ENCODE measurements at places on chromosomes 7 and 10.

DNA sequence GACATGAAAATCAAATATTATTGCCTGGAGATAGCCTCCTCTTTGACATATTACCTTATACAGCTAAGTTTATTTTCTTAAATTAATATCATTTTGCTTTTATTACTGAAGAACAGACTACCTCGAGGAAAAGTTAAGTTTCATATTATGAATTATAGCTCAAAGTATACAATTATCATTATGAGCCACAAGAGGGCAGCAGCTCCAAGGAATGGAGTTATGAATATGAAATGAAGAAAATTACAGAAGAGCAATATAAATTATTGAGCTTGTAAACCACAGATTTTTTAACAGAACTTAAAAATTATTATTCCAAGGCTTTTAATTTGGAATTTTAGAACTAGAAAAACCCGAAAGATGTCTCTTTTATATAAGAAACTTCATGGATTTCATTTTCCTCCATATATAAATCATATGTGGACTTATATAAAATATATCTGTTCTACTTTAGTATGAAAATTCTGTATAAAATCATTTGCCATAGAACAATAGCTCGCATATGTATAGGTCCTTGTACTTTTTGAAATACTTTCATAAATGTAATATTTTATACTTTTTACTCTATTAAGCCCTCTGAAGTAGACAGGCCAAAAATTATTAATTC is 40.1 kb downstream of the IQUB start:
- H3K4me1 ChIP-seq: no peaks in the 10 kb centered on the region
- no peak overlapping the region for H3K27ac ChIP-seq
- DNase-seq: no peak
- H3K27me3 ChIP-seq: no peaks in the 10 kb centered on the region
- H3K36me3 ChIP-seq: no peaks in the 10 kb centered on the region
- H3K4me3 ChIP-seq: no peak overlapping the region

GRCh38 chr7:158479021-158479663 is 108.5 kb downstream of the PTPRN2 start:
- no peaks in the 10 kb centered on the region for H3K4me1 ChIP-seq
- H3K4me3 ChIP-seq: no peak overlapping the region
- no peaks in the 10 kb centered on the region for H3K36me3 ChIP-seq
- no peak overlapping the region for H3K27ac ChIP-seq

- H3K4me3 ChIP-seq: no peak overlapping the region
- no peaks in the 10 kb centered on the region for H3K4me1 ChIP-seq
- no peak overlapping the region for H3K27ac ChIP-seq
- H3K36me3 ChIP-seq: no peaks in the 10 kb centered on the region
- DNase-seq: no peak
- no peaks in the 10 kb centered on the region for H3K27me3 ChIP-seq
Observed at GRCh38 chr7:999941-1000935, 17.3 kb downstream of the CYP2W1 start.

GRCh38 chr10:70319824-70320223 is 36.0 kb upstream of the NPFFR1 start:
- no peaks in the 10 kb centered on the region for H3K27me3 ChIP-seq
- H3K4me1 ChIP-seq: no peaks in the 10 kb centered on the region
- no peak overlapping the region for H3K4me3 ChIP-seq
- H3K36me3 ChIP-seq: no peaks in the 10 kb centered on the region
- no peak overlapping the region for H3K27ac ChIP-seq

GRCh38 chr10:21130108-21130507 is 233.0 kb upstream of the NEBL start:
- DNase-seq: no peak
- H3K4me3 ChIP-seq: no peak overlapping the region
- H3K4me1 ChIP-seq: no peaks in the 10 kb centered on the region
- no peak overlapping the region for H3K27ac ChIP-seq
- H3K27me3 ChIP-seq: no peaks in the 10 kb centered on the region

- peaks cover 21% of the 10 kb centered on the region for H3K4me1 ChIP-seq
- DNase-seq: no peak
- no peak overlapping the region for H3K4me3 ChIP-seq
- H3K36me3 ChIP-seq: no peaks in the 10 kb centered on the region
Observed at GRCh38 chr10:100725869-100726426, 19.4 kb upstream of the PAX2 start.

DNA sequence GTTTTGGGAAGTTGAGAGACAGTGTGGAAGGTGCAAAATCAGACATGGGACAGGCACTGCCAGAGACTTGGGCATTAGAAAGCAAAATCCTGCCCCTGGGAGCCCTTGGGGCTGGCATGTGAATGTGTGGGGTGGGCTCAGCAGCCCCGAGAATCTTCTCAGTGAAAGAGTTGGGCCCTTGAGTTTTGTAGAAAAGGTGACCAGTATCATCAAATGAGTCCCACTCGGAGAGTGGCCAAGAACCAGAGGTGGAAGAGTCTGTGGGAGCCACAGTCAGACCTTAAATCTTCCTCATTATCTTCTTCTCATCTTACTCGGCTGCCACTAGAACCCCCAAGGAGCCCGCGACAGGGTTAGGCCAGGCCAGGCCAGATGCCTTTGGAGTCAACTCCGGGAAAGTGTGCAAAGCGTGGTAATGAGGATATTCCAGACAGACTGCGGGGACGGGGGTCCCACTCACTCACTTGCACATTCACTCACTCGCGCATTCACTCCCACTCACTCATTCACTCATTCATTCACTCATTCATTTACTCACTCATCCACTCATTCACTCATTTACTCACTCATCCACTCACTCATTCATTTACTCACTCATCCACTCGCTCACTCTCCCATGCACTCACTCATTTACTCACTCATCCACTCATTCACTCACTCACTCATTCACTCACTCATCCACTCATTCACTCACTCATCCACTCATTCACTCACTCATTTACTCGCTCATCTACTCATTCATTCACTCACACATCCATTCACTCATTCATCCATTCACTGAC is 74.9 kb downstream of the CARD11 start:
- peak; percentile 11 for DNase-seq
- H3K27me3 ChIP-seq: no peaks in the 10 kb centered on the region
- H3K27ac ChIP-seq: no peak overlapping the region

GRCh38 chr10:86419101-86419500 is 52.5 kb upstream of the GRID1 start:
- no peaks in the 10 kb centered on the region for H3K27me3 ChIP-seq
- H3K4me3 ChIP-seq: no peak overlapping the region
- H3K27ac ChIP-seq: no peak overlapping the region

- H3K4me3 ChIP-seq: peak overlapping the region; percentile 26
- no peaks in the 10 kb centered on the region for H3K27me3 ChIP-seq
- peak overlapping the region; percentile 57 for H3K27ac ChIP-seq
- H3K36me3 ChIP-seq: no peaks in the 10 kb centered on the region
Observed at GRCh38 chr7:151013733-151014497, 10.4 kb downstream of the ATG9B start.

- no peaks in the 10 kb centered on the region for H3K4me1 ChIP-seq
- no peak overlapping the region for H3K4me3 ChIP-seq
- H3K27ac ChIP-seq: no peak overlapping the region
- H3K36me3 ChIP-seq: no peaks in the 10 kb centered on the region
Observed at GRCh38 chr10:47035819-47036337, 124.7 kb downstream of the PTPN20 start.

- no peak overlapping the region for H3K27ac ChIP-seq
- peak; percentile 62 for DNase-seq
- H3K4me1 ChIP-seq: no peaks in the 10 kb centered on the region
Observed at GRCh38 chr7:129271500-129272355, 46.9 kb downstream of the AHCYL2 start.

DNA sequence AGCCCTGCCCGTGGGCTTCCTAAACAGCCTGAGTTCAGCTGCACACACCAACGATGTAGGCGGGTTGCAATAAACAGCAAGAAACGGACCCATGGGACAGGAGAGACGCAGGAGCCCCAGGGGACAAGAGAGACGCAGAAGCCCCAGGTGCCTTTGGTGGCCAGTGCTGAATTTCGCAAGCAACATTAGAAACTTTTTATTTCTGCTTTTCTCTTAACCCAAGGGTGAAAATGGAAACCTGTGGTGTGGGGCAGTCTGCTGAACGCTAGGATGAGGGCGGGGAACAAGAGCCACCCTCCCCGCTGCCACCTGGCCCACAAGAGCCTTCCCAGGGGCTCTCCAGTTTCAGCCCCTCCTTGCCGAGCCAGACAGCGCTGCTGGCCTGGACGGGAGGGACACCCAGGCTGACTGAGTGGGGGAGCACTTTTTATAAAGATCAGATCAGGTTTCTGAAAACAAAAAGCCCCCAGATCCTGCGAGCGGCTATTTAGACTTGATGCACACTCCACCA is 20.0 kb upstream of the GPR146 start:
- peak; percentile 81 for DNase-seq
- H3K4me3 ChIP-seq: no peak overlapping the region
- no peaks in the 10 kb centered on the region for H3K27me3 ChIP-seq

GRCh38 chr7:128084896-128085608 is 53.8 kb upstream of the LRRC4 start:
- H3K4me1 ChIP-seq: no peaks in the 10 kb centered on the region
- no peaks in the 10 kb centered on the region for H3K27me3 ChIP-seq
- no peak overlapping the region for H3K4me3 ChIP-seq
- no peak for DNase-seq
- peaks cover 48% of the 10 kb centered on the region for H3K36me3 ChIP-seq

DNA sequence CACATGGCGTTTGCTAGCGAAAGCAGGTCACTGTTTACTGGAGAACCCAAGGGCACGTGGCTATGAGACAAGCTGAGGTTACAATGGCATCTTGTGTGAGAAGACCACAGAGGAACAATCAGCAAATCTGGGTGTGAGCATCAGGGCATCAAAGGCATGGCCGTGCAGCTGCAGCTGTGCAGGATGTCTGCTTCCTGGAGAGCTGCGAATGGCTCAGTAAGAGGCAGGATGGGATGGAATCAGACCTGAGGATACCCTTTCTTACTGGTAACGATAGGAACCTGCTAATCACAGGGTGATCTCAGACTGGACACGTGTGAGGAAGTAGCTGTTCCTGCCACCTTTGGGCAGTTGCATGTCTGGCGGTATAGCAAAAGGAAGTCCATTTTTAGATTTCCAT is 119.5 kb downstream of the RNF216 start:
- no peak for DNase-seq
- H3K4me3 ChIP-seq: no peak overlapping the region

DNA sequence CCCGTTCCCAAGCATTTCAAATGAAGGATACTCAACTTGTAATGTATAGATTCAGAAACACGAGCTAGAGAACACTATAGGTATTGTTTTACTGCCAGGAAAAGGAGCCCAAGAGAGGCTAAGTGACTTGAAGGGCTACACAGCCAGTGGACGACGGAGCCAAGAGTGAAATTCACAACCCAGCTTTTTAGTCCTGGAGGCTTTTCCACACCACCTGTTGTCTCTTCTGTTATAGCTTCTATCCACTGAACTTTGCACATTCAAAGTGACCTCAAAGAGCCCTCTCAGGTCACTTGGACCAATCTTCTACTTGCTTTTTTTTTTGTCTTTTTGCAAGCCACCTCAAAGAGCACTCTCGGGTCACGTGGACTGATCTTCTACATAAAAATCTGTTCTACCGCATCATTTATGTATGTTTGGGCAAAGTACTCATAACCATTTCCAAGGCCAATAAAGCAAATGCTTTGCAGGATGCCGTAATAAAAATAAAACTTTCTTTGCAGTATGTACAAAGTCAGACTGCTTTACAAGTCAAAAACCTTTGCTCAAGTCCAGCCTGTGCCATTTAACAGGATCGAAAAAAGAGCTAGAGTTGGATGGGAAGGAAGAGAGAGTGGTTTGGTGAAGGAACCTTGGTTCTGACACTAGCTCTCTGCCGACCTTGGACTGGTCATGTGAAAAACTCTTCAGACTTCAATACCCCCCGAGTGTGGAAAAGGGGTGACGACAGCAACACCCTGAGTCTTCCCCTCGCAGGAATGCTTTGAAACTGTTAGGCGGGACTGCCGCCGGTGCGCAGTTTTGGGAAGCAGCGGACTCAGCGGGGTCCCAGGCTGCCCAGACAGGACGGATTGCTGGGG is 821 bp downstream of the SLC35B4 start:
- H3K36me3 ChIP-seq: no peaks in the 10 kb centered on the region
- H3K4me1 ChIP-seq: no peaks in the 10 kb centered on the region
- peak overlapping the region; percentile 88 for H3K4me3 ChIP-seq
- no peak for DNase-seq
- H3K27ac ChIP-seq: peak overlapping the region; percentile 77
- H3K27me3 ChIP-seq: no peaks in the 10 kb centered on the region

DNA sequence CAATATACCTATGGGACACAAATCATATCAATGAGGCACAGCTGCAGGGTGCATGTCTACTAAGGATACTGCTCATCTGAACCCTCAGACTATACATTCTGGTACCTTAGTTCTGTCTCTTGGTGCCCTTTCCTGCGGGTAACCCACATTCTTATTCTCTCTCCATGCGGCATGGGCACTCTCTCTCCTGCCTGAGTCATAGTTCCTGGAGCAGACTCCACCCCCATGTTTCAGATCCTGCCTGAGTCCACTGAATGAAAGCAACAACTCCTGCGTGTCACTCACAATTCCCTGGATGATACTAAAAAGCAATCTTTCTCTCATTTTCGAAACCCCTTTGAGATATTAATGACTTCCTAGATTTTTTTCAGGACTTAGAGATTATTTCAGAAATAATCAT is 653.1 kb upstream of the C7orf33 start:
- no peak overlapping the region for H3K4me3 ChIP-seq
- H3K27me3 ChIP-seq: no peaks in the 10 kb centered on the region
- H3K4me1 ChIP-seq: no peaks in the 10 kb centered on the region

- H3K27ac ChIP-seq: no peak overlapping the region
- H3K4me1 ChIP-seq: no peaks in the 10 kb centered on the region
- no peak overlapping the region for H3K4me3 ChIP-seq
Observed at GRCh38 chr10:19498393-19499290, 317.6 kb upstream of the PLXDC2 start.

- no peak overlapping the region for H3K4me3 ChIP-seq
- no peaks in the 10 kb centered on the region for H3K4me1 ChIP-seq
- no peaks in the 10 kb centered on the region for H3K27me3 ChIP-seq
- H3K27ac ChIP-seq: no peak overlapping the region
Observed at GRCh38 chr10:3898821-3899220, 113.8 kb upstream of the KLF6 start.

- H3K4me1 ChIP-seq: no peaks in the 10 kb centered on the region
- no peaks in the 10 kb centered on the region for H3K27me3 ChIP-seq
- H3K4me3 ChIP-seq: no peak overlapping the region
Observed at GRCh38 chr10:24929056-24929544, 23.3 kb downstream of the PRTFDC1 start.

GRCh38 chr10:45373003-45373575 is 927 bp upstream of the ALOX5 start:
- peak overlapping the region; percentile 59 for H3K4me3 ChIP-seq
- H3K27ac ChIP-seq: no peak overlapping the region
- peak; percentile 53 for DNase-seq
- no peaks in the 10 kb centered on the region for H3K36me3 ChIP-seq

- no peak for DNase-seq
- H3K4me3 ChIP-seq: peak overlapping the region; percentile 70
- H3K27me3 ChIP-seq: no peaks in the 10 kb centered on the region
- H3K36me3 ChIP-seq: peaks cover 33% of the 10 kb centered on the region
- peak overlapping the region; percentile 100 for H3K27ac ChIP-seq
Observed at GRCh38 chr7:73556208-73557107, 1.0 kb downstream of the BCL7B start.

GRCh38 chr10:72379776-72380175 is 25.1 kb upstream of the DNAJB12 start:
- no peak for DNase-seq
- H3K27ac ChIP-seq: no peak overlapping the region
- no peak overlapping the region for H3K4me3 ChIP-seq
- no peaks in the 10 kb centered on the region for H3K4me1 ChIP-seq
- H3K36me3 ChIP-seq: peaks cover 12% of the 10 kb centered on the region

- H3K4me1 ChIP-seq: peaks cover 3% of the 10 kb centered on the region
- H3K36me3 ChIP-seq: no peaks in the 10 kb centered on the region
- no peak for DNase-seq
- no peaks in the 10 kb centered on the region for H3K27me3 ChIP-seq
- no peak overlapping the region for H3K27ac ChIP-seq
- no peak overlapping the region for H3K4me3 ChIP-seq
Observed at GRCh38 chr10:93745408-93746065, 12.2 kb upstream of the LGI1 start.

Measured in Peyer's patch (tissue), 4 donors.